ENCODE measurements at places on chromosomes 16 and 17. TPM values are rescaled to one million over a fixed set of nuclear protein-coding genes. Genes with fewer than 3 reads are reported as not detected.

DNA sequence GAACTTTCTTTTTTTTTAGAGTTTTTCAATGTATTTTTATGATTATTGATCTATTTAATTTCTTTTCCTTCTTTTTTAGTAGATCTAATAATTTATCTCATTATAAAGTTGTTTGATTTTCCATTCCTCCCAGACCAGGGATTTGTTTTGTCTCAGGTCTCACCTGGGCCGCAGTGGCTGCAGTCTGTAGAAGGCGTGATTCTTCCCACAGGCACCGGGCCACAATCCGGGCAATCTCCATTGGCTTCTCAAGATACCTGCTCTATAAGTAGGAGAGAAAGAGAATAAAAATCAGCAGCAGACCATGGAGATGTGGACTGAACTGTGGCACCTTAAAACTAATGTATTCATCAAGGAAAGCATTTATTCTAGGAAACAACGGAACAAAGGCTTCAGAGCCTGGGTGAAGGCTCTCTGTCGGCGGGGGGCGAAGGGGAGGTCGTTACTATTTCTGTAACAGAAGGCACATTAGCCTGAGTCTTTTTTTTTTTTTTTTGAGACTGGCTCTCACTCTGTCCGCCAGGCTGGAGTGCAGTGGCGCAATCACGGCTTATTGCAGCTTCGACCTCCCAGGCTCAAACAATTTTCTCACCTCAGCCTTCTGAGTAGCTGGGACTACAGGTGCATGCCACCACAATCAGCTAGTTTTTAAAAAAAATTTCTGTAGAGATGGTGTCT is 42.7 kb downstream of the STAT3 start:
- DNase-seq = no peak

Gene YBX2
- total RNA-seq = not detected

- DNase-seq = no peak
Observed at GRCh38 chr17:9696279-9697044, 51.1 kb downstream of the USP43 start.

DNA sequence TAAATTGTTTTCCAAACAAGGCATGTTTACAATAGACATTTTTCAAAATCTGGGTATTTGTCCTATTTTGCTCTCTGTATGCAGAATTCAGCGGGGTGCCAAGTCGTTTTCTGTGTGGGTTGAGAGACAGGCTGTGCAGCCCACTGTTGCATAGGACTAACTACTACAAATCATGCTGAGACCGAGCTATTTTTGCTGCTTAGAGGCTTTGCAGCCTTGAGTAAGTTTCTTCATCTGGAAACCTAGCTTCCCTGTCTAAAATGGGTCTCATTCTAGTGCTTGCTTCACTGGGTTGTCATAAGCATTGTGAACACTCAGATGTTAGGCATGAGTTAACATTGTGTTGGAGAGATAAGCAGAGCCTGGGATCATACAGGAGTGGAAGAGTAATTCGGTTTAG is 1.3 kb downstream of the PRPSAP2 start:
- no peak for DNase-seq

DNA sequence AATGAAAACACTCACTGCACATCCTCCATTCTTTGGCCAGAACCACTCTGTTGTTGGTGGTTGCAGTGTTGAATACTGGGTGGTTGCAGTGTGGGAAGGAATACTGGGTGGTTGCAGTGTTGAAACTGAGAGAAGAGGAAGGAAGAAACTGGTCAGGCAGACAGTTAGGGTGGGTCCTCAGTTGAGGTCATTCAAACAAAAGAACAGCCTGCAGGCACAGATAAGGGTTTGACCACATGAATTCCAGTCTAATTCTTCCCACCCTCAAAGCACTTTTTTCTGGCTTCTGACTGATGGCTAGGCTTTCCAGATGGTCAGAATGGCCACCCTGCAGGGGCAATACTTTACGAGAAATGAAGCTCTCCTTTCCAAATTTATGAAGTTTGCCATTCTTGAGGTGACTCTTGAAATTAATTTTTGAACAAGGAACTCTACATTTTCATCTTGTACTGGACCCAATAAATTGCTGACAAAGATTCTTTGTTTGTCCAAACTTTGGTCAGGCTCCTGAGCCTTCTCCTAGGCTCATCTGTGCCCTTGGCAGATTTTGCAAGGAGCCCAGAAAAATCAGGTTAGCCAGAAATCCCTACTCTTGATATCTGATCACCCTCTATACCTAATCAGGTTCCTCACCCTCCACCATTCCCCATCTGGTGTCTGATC is 596.6 kb upstream of the CDH5 start:
- no peak for DNase-seq

- DNase-seq = no peak
Observed at GRCh38 chr17:10652984-10653659, 4.0 kb downstream of the MYH3 start.

Gene STAT5A
- total RNA-seq = 86.4 TPM

GRCh38 chr17:56009795-56010651 is 143.3 kb upstream of the ANKFN1 start:
- DNase-seq = no peak

DNA sequence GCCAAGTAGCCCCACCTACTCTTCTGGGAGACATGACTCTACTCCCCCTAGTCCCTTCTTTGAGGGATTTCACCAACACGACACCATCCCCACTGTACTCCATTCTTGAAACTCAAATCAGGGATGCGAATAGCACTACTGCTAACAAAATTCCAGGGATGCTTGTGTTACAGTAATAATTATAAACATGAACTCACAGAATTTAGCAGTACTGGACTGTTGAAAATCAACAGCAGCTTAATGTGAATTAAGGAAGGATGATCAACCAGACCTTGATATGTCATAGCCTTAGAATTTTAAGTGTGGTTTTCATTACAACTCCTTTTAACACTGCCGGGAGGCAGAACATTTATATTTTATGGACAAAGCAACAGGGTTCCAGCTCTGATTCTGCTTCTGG is 37.9 kb downstream of the AMFR start:
- DNase-seq = no peak

DNA sequence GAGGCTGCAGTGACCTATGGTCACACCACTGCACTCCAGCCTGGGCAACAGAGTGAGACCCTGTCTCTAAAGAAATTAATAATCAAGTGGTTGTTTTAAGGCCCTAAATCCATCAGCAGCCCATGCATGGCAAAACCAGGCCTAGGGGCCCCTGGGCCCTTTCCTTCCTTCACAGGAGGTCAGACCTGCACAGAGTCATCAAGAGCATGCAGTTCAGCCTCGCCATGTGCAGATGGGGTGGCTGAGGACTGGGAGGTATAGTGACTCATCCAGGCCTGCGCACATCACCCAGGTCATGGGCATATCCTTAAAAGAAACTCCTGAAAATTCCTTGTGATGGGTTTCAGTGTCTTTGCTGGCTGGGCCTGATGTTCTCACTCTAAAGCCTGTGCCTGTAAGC is 72.4 kb upstream of the AMZ2 start:
- no peak for DNase-seq

Gene CA10
- total RNA-seq = not detected

- DNase-seq = no peak
Observed at GRCh38 chr16:21083729-21084268, 66.8 kb downstream of the DNAH3 start.

Gene KAT7
- total RNA-seq = 40.1 TPM

GRCh38 chr17:2259769-2260536 is 43.6 kb downstream of the SMG6 start:
- DNase-seq = peak; percentile 85

- DNase-seq = no peak
Observed at GRCh38 chr17:53032861-53033271, 789.9 kb upstream of the KIF2B start.

Gene TERB1
- total RNA-seq = not detected

Gene CDRT4
- total RNA-seq = 0.40 TPM

- DNase-seq = peak; percentile 56
Observed at GRCh38 chr17:50163843-50164696, 1.7 kb upstream of the SGCA start.

DNA sequence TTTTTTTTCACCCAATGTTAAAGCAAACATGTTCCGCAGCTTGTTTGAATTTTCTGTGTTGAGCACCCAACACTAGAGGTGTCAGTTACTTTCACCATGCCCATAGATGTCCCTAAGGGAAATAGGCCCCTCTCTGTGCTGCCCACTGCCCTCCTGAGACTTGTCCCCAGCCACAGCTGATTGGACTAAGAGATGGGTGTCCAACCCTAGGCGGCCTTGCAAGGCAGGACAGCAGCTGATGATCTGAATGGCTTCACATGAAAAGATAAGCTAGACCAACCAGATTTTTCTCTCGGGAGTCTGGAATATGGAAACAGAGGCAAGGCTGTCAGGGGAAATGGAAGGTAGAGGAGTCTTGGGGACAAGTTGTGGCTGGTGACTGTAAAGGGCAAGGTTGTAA is 6.1 kb upstream of the CALB2 start:
- DNase-seq = no peak

Gene EVPL
- 0.03 TPM for total RNA-seq

DNA sequence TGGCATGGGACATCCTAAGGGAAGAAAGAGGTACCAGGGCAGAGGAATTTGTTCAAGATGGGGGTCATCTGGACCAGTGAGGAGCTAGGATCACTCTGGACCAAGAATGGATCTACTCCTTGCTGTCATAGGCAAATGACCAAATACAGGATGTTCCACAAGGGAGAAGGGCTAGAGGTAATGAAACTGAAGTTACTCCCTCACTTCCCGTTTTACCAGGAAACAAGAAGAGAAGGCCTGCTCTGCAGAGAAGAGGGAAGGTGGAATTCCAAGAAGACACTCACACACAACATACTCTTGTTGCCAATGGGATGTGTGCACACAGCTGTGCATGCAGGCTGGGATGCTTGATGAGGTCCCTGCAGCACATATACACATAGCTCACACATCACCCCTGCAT is 38.6 kb downstream of the NEUROD2 start:
- no peak for DNase-seq

Gene ERN2
- total RNA-seq = 0.11 TPM

Gene TBC1D3K
- total RNA-seq = not detected

Gene KRTAP2-1
- not detected for total RNA-seq

DNA sequence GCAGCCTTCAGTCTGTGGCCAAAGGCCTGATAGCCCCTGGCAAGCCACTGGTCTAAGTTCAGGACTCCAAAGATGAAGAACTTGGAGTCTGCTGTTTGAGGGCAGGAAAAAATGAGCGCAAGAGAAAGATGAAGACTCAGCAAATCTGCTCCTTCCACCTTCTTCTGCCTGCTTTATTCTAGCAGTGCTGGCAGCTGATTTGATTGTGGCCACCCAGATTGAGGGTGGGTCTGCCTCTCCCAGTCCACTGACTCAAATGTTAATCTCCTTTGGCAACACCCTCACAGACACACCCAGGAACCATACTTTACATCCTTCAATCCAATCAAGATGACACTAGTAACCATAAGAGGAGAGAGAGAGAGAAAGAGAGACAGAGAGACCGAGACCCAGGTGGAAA is 127.6 kb downstream of the UTP18 start:
- no peak for DNase-seq

Gene CLEC10A
- not detected for total RNA-seq

- DNase-seq = no peak
Observed at GRCh38 chr16:84314814-84315213, 20.1 kb downstream of the WFDC1 start.

DNA sequence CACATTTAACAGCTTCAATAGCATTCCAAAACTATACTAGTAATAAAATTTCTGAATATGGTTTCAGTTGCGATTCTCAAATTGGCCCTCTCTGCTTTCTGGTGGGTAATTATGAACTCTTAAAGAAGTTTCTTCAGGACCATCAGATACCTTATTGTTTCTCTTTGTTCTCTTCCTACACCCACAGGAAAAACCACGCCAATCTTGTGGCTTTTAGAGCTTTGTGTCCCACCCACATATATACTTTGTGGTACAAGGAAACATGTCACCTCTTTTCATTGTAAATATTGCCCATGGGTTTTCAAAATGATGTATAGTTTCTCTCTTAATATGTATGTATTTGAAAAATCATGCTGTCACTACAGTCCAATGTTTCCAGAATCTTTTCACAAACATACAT is 12.1 kb downstream of the ABCA9 start:
- no peak for DNase-seq

- DNase-seq = no peak
Observed at GRCh38 chr16:74307383-74307782, 10.8 kb downstream of the PSMD7 start.

Gene RNF151
- total RNA-seq = 0.32 TPM

DNA sequence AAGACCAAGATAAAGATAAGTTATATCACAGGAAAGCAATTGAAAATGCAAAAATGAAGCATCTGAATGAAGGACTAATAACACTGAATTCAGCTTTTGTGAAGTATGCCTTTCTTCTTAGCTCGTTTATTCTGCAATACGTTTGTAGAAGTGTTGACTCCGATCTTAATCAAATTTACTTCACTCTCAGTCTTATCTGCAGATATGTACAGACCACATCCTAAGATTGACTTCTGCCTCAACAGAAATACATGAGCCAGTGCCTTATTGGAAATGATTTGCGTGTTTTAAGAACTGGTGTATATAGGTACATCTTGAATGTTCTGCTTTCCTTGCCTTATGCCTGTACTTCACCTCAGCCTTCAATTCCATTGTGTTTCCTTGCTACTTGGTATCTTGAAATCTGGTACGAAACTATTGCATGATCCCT is 1.3 kb downstream of the ATF7IP2 start:
- no peak for DNase-seq

- no peak for DNase-seq
Observed at GRCh38 chr16:77905374-77905920, 116.9 kb upstream of the CLEC3A start.

GRCh38 chr17:19646788-19647696 is 1.5 kb upstream of the ALDH3A2 start:
- DNase-seq = no peak

- no peak for DNase-seq
Observed at GRCh38 chr16:60463986-60464385, 1572.3 kb downstream of the CDH8 start.

Measured in GM12878 (cell line).